ENCODE measurements at places on chromosomes 1 and 21.

DNA sequence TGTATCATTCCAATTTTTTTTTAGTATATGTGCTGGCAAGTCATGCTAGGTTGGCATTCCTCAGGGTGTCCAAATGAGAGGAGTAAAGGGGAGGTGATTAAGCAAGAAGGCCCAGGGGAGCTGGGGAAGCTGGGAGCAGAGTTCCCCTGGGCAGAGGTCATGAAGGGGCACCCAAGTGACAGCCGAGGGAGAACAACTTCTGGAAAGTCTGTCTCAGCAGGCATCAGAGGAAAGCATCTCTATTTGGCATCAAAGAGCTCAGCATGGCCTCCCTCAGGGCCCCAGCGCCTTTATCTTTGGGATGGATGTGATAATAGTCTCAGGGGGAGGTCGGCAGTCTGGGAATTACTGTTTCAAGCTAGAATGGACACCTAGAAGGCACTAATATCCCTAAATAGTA, 5.0 kb upstream of the ENO1 start:
- DNase-seq: no peak

GRCh38 chr1:41282679-41283317, 40.7 kb upstream of the SCMH1 start:
- DNase-seq: no peak

- DNase-seq: no peak
Observed at GRCh38 chr1:206633708-206634121, 1.6 kb upstream of the DYRK3 start.

GRCh38 chr21:30979054-30979453, 59.2 kb downstream of the KRTAP19-8 start:
- DNase-seq: no peak

GRCh38 chr1:35640380-35641232, 720 bp downstream of the PSMB2 start:
- no peak for DNase-seq

DNA sequence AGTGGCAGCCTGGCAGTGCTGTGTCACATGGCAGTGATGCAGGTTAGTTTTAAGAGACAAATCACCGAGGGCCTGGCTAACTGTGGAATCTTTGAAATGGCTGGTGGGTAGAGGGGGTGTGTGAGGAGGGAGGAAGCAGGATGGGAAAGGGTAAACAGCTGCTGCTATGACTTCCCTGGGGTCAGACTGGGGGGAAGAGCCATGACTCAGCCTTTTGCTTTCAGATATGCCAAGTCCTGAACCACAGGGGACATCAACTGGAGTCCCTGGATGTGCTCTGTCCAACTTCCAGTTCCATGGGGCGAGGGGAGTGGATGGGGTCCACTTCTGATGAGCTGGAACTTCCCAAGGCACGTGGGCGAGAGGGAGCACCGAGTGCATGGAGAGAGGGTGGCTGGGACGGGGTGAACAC, 121.1 kb upstream of the ADAR start:
- no peak for DNase-seq

DNA sequence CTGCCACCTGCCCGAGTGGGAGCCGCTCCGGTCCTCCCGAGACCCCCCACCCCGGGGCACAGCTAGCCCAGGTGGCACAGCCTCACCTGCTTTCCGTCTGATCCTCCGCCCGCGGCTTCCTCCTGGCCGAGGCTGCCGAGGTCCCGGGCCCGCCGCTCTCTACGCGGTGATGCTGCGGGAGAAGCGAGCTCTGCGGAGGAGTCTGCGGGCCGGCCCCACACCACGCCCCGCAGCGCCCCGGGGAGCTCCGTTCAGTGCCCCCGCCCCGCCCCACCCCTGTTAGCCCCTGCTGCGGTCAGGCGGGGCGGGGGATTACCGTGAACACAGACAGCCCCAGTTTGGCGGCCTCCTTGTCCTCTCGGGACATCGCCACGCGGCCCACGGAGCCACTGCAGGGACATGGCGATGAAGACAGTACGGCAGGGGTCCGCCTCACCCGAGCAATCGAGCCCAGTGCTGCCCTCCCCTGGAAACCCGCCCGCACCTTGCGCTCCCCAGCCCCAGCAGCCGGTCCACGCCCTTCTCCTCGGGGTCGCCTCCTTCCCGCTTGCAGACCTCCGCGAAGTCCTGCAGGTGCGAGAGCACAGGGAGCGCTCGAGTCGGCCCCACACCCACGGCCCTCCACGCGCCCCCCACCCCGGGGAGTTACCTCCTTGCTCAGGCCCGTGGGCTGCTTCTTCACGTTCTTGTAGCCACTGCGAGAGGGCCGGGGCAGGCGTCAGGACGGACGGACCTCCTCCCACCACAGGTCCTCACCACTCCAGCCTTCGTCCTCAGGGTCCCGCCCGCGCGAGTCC, 933 bp downstream of the C1orf35 start:
- no peak for DNase-seq

GRCh38 chr1:111873460-111874030, 115.9 kb downstream of the KCND3 start:
- no peak for DNase-seq

DNA sequence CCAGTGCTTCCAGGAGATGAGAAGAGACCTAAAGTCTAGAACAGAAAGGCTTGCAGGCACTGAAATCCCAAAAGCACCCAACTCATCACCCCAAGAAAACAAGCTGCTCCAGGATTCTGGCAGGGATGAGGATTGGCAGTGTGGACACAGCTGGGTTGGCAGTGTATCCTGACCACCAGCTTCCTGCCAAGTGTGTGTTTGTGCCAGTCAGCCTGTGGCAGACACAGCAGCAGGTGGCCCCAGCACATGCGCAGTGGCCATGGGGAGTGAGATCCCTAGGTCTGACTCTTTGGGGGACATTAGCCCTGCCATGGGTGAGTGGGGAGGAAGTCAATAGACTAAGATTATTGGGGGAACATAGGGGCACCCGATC, 8.7 kb upstream of the SNAPIN start:
- no peak for DNase-seq

DNA sequence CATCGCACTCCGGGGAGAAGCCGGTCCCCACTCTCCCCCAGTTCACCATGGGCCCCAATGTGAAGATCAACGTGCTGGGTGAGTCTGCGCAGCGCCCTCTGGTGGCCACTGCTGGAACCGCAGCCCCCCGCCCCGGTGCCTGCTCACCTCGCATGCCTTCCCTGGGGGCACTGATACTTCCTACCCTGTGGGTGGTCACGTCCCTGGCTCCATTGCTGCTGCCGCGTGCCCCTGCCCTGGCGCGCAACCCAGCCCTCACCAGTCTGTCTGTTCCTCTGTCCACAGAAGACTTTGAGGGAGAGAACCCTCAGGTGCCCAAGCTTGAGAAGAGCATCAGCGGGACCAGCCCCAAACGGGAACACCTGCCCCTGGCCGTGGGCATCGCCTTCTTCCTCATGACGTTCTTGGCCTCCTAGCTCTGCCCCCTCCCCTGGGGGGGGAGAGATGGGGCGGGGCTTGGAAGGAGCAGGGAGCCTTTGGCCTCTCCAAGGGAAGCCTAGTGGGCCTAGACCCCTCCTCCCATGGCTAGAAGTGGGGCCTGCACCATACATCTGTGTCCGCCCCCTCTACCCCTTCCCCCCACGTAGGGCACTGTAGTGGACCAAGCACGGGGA, 7.6 kb downstream of the EFNA3 start:
- peak; percentile 70 for DNase-seq

DNA sequence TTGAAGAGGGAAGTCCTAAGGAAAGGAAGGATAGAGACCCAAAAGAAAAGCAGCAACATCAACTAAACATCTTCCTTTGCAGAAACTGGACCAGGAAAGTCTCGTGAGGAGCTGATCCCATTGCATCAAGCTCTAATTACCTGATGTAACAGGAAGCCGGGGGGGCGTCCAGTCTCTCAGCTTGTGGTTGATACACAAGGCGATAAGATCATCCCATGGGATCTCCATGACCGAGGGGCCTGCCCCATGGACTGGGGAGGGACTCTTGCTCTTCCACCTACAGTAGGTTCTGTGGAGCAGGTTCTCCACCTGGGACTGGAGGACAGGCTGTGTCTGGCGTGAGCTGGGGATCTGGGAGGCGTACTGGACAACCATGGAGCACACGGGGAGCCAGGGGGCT, 14.8 kb upstream of the LSS start:
- no peak for DNase-seq

DNA sequence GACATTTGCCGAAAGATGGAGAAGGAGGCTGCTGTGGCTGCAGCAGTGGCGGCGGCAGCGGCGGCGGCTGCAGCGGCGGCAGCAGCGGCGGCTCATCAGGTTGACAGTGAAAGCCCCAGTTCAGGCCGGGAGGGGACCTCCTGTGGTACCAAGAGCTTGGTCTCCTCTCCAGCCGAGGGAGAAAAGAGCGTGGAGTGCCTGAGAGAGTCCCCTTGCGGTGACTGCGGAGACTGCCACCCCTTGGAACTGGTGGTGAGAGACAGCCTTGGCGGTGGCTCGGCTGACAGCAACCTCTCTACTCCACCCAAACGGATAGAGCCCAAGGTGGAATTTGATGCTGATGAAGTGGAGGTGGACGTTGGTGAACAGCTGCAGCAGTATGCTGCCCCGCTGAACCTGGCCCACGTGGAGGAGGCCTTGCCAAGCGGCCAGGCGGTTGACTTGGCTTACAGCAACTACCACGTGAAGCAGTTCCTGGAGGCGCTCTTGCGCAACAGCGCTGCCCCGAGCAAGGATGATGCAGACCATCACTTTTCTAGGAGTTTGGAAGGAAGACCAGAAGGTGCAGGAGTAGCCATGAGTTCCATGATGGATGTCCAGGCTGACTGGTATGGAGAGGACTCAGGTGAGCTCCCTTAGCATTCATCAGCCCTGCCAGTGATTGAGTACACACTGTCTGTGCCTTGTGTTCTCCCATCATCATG, 6.3 kb downstream of the ZBTB8B start:
- DNase-seq: no peak

DNA sequence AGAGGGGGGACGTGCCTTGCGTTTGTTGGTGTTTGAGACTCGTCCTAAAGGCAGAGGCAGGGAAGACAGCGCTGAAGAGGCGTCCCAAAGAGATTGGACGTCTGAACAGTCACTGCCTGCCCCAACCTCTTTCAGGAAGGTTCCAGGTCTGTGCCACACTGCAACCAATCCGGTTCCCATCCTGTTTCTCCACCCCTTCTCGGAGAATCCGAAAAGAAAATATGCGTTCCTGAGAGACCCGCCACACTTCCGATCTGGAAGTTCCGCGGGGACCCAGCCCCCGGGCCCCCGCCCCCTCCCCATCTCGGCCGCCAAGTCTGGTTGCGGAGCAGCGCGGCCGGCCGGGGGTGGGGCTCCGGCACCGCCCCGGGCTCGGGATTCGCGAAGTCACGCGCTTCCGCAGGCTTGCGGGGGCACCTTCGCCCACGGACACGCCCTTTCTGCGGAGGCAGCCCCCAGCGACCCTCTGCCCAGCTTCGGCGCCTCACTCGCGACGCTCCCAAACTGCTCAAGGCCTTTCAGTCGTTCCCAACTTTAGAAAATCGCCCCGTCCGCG, 124.5 kb upstream of the DPYD start:
- no peak for DNase-seq

All from stimulated activated CD8-positive, alpha-beta memory T cell treated with anti-CD3 and anti-CD28 coated beads, Interleukin-15, amount 100 ng/mL, for 1 hour (primary cell).